ENCODE measurements at places on chromosomes 5 and 9.

DNA sequence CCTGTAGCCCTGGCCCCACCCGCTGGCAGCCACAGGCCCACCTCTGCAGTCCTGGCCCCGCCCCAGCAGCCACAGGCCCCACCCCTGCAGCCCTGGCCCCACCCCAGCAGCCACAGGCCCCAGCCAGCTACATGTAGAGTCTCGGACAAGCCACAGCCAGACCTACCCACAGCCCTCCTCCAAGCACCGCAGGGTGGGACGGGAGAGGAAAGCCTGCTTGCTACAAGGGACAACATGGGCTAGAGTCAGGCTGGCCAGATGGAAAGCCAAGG, 49.5 kb upstream of the SARDH start:
- DNase-seq, result peak; percentile 33

DNA sequence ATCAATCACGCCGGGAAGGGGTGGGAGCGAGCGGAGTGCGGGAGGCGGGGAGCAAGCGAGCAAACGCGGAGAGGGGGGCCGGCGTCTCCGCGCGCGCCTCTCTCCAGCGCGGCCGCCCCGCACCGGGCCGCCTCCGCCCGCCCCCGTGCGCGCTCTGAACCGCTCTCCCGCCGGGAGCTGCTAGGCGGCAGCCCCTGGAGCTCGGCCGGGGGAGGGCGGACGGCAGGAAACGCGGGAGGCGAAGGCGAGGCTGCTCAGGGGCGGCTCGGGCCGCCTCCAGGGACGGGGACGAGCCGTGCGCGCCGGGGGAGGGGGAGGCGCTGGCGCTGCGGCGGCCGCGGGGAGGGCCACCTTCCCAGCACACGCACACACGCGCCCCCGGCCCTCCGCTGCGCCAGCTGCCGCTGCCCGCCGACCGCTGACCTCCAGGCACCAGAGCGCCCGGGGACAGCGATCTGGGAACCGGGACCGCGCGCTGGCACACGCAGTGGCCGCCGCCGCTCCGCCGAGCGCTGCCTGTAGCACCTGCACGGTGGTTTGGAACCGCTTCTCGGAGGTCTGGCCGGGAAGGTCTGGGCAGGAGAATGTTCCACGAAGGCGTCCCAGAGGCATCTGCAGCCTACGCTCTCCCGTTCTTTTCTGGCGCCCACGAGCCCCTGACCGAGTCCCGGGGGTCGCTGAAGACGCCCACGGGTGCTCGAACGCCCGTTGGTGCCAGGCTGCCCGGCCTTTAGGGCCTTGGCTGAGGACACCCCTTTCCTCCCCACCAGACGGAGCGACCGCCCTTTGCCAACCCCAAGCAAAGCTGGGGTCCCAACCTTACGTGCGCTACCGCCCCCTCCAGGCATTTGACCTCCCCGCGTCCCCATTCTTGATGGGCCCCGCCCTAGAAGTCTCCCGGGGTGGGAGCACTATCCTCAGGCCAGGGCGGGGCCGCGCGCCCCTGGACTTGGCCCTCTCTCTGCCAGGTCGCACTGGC, at the start of gene GABBR2:
Gene GABBR2, minus strand, starts transcription at position 3 of the 979 bp plus-strand sequence. CDS start 198 bp downstream, outside the sequence.
- DNase-seq, result no peak

DNA sequence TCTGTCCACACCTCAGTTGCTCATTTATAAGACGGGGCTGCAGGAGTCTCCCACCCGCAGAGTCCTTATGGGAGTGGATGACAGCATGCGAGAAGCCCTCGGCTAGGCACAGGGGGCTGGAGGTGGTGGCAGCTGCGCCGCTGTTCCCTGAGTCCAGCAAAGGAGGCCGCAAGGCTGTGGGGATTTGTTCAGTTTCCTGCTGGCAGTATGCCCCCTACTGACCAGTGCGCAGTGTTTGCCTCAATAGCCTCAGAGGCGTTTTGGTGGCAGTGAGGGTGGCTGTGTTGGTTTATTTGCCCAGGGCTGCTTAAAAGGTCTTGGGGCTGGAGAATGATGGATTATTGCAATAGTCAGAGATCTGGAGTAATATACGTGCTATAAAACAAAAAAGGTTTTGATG, 176.3 kb upstream of the OTULINL start:
- no peak for DNase-seq

DNA sequence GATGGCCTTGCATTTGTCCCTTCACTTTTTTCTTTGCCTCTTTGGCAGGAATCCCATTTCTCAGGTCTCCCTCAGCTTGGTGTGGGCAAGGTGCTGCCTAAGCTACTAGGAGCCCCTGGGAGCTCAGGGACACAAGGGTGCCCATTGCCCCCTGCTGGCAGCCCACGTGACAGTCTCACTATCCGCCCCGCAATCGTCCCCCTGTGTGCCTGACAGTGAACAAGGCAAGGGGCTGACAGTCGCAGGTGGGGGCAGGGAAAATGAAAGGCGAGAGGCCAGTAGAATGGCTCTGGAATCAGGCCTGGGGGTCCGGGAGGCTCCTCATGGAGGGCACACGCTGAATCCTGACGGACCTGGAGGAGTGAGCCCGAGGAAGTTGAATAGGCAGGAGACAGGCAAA, 2.0 kb upstream of the PCDH12 start:
- no peak for DNase-seq

GRCh38 chr9:94668928-94669729, 29.8 kb upstream of the FBP1 start:
- DNase-seq, result peak; percentile 56

GRCh38 chr5:10590226-10590999, 26.5 kb downstream of the ANKRD33B start:
- DNase-seq, result peak; percentile 92

DNA sequence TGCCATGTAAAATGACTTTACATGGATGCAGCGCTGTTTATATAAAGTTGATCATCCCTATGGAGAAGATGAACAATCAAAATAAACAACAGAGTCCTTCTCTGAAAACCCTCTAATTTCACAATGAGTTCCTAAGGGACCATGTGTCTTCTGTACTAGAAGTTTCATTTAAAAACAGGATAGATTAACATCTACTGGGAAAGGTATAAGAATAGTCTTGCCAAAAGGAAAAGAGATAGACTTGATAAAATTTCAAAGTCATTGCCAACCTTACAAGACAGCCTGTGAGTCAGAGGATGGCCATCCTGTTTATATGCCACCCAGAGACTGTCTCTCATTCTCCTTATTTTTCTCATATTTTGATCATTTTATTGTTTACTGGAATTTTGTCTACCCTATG, 367.1 kb upstream of the PDE4D start:
- DNase-seq, result no peak

DNA sequence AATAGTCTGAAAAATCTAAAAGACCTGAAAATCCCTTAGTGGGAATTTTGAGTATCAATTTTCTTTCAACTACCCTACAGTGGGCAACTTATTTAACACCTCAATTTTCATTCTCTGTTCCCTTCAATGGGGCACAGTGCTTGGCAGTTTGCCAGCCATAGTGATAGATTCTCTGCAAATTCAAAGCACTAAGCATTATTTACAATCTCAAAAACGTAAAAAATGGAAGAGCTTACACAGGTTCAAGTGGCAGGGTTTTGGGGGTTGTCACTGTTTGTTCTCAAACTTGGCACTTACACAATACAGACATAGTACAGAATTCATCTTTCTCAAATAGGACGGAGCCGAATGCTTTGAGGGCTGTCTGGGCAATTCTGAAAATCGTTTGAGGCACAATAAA, 515.0 kb downstream of the EFNA5 start:
- DNase-seq, result no peak

DNA sequence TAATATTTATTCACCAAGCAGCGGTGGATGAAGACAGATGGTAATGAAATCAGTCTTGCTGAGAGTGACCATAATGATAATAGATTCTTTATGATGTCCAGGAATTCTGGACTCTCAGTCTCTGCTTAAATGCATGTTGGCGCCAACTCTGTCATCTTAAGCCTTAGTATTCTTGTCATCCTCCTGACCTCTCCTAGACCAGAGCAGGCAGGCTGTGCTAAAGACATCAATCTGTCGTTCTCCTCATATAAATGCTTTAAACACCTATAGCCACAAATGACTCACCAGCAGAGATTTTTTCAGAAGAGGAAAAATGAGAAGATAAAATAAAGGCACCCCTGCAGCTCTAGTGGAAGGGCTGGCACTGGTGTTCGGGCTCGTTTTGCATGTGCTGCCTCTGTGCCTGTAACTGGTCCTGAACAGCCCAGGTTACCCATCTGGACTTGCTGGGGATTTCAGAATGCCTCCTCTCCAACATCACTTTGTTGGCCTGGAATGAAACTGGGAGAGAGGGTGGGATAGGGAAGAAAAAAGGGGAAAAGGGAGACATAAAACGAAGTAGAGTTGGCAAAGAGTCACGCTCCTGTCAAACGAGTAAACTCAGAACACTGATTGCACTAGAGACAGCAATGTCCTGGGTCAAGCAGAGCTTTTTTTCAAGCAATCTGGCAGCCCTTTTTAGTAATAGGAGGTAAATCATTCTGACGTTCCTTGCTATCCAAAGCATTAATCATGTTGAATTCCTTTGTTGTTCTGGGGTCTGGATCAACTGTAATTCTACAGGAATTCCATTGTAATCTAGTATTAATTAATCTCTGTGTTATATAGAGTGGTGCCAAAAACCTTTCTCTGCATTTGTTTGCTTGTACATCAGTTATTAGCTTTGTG, 195.5 kb upstream of the CLINT1 start:
- no peak for DNase-seq

DNA sequence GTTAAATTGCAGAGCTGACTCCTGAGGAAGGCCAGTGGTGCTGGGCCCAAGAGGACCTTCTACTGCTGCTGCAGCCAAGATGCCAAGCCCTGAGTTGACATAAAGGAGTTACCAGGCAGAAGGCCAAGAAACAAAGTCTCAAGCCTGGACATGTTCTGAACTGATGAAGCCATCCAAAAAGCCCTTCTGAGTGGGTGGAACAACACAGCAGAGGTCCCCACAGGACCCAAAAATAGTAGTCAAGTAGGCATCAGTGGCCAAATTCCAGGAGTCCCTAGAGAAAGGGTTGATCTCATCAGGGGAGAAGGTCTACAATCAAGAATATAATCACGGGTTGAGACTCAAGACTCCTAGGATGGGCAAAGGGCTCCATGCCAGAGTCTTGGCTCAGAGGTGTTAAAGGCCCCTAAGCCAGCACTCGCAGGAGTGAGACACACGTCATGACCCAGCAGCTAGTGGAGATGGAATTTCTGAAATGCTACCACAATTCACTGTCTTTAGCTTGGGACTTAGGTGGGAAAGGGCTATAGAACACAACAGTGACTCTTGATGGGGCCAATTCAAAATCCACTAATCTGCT, 119.7 kb downstream of the FANCC start:
- no peak for DNase-seq

DNA sequence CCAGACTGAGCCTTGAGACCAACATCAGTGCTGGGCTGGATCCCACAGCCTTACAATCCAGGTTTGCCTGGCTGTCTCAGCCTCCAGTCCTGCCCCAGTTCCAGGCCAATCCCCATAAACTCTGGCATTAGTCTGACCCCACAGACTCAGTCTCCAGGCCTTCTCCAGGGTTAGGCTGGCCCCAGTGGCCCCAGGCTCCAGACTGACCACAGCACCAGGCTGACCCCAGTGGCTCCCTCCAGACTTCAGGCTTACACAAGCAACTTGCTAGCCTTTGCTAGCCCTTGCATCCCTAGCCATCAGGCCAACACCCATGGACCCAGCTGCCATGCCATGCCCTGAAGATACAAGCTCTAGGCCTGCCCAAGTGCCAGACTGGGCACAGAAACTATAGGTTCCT, 1326.0 kb upstream of the C9orf72 start:
- no peak for DNase-seq

DNA sequence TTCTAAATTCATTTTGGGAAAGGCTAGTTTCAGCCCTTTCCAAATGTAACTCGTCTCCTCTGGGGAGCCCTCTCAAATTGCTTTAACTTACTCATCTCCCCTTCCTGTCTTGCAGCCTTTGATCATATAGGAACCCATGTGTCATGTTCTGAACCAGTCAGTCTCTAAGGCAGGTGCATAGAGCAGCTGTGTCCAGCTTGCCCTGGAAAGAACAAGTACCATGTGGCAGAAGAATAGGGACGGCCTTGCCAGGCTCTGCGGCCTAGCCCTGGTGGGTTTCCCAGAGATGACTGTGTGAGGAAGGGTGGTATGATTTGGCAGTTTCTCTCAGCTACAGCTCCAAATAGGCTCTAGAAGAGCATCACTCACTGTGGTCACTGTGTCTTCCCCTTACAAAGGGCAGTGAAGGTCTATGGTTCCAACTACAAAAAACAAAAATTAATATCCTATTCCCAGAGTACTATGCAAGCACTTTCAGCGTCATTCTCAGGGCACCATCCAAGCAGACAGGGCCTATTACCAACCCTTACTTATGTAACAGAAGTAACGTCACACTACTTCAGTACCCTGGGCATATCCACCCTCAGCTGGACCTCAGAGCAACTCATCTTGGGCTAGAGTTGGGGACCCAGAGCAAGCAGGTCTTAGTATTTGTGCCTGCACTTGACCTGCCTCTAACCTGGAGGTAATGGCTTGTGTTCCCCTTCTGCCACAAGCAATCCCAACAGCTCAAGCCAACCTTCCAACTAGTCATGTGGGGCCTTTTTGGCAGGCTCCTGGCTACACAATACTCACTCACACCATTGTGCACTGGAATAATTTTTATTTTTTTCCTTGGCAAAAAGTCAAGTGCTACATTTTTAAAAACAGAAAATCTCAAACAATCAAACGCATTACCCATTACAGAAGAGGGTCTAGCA, 37.2 kb upstream of the UBAP2 start:
- DNase-seq, result no peak
